HTR-8/SVneo (cell line): ENCODE measurements at places on chromosomes 6 and 20.
A peak's percentile ranks its signal among the peaks of the same experiment; 100 is the strongest.

- no peak for DNase-seq
Observed at GRCh38 chr6:66029391-66029790, 322.4 kb upstream of the EYS start.

- DNase-seq: no peak
Observed at GRCh38 chr20:46011631-46012482, 3.1 kb downstream of the MMP9 start.

GRCh38 chr6:167136376-167136775 is 13.5 kb downstream of the CCR6 start:
- DNase-seq: no peak

DNA sequence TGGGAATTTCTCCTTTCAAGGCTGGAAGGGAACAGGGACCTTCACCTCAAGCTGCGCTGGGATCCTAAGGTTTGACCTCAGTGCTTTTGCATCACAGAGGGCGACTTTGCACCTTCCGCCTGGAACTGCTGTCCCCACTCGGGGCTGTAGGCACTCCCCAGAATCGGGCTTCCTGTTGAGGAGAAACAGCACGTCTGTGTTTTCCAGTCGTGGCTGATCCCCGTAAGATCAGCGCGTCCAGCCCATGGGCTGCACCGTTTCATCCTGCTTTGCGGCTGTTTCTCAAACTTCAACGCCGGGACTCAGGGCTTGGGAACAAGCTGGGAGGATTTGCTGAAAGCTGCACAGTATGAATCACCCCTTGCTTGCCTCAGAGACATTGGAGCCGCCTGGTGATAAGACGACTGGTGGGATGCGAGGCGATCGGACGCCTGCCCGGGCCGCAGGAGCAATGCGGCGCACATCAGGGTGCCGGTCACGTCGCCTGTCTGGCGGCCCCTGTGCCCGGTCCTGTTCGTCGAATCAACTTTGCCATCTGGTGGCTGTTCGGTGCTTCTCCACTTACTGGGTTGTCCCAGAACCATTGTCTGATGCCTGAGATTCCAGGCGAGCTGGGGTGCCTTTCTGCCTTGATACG is 53.6 kb upstream of the FRMD1 start:
- no peak for DNase-seq

- no peak for DNase-seq
Observed at GRCh38 chr6:148466158-148466557, 123.5 kb downstream of the SASH1 start.

- no peak for DNase-seq
Observed at GRCh38 chr6:138206862-138207261, 11.4 kb downstream of the PBOV1 start.

- DNase-seq: no peak
Observed at GRCh38 chr20:53617791-53618489, 24.3 kb upstream of the ZNF217 start.

DNA sequence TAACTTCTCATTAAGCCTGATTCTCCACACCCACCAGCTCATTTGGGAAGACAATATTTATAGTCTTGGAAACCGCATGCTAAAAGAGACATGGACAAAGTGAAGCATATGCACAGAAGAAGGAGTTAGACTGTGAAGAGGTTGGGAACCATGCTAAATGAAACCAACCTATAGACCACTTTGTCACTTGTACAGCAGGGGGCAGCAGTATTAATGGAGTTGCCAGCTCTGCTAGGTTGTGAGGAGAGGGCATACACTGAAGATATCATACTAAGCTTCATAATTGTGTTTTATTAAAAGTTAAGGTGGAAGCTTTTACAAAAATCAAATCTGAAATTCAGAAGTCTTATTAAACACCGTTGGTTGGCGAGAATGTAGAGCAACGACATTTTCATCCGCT is 38.3 kb upstream of the HMGCLL1 start:
- no peak for DNase-seq

DNA sequence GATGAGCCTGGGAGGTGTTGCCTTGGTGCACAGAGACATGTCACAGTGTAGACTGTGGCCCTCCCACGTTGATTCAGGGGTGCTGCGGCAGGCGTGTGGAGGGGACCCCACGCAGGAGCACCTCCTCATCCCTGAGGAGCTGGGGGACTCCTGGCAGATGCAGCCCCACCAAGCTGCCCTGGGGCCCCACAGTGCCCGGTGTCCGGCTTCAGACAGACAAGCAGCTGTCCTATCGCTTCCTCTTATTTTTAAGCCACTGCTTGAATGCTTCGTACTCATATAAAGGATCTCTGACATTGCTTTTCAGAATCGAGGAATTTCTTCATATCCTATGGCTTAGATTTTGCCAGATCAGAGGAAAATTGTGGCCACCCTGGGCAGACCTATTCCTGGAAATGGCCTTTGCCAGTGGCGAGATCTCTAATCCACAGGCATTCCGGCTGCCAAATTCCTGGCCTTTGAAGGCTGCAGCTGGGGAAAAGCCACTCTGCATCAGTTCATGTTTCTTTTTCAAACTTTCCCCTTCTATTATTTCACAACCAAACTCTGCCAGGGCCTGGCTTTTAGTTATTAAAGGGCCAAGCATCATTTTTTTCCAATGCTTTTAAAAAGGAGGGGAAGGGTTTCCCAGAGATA is 337.0 kb downstream of the THBS2 start:
- DNase-seq: no peak

DNA sequence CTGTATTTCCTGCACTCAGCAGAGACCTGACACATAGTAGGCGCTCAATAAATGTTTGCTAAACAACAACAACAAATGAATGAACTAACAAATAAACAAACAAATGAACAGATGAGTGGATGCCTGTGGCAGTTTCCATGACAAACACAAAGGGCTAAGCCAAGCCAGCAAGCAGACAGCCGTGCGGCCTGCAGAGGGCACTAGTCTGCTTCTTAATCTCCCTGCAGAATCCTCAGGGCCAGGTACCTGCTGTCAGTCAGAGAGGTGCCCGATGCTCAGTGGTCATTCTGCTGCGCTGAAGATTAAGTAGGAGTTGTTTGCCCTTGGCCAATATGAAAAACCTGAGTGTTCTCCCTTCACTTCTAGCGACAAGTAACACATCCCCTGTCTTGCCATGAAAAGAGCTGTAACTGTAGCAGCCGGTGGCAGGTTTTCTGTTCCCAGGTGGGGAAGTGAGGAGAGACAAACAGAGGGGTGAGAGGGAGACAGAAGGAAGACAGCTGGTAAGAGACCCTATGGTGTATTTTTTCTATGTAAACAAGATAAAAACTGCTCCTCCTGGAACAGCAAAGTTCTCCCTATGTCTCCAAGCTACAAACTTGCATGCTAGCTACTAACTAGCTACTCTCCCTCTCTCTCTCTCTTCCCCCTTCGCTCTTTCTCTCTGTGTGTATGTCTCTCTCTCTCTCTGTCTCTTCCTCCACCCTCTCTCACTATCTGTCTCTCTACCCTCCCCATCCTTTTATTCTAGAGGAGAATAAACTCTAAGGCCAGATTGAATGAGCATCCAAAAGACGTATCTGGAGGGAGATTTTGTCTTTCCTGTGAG is at the start of gene MC3R:
Gene MC3R, plus strand, starts transcription at position 779 of the 829 bp plus-strand sequence. CDS start 112 bp downstream, outside the sequence.
- peak; percentile 83 for DNase-seq

- DNase-seq: no peak
Observed at GRCh38 chr20:35772563-35773058, 796 bp downstream of the PHF20 start.

- peak; percentile 59 for DNase-seq
Observed at GRCh38 chr6:48111143-48111506, at the start of gene PTCHD4. TSS of gene PTCHD4 (minus strand) at chr6:48111197. CDS start at chr6:48068957, 42,240 bp downstream.

- no peak for DNase-seq
Observed at GRCh38 chr6:34100788-34101187, 45.1 kb downstream of the GRM4 start.

GRCh38 chr20:3251806-3252205 is 12.8 kb upstream of the SLC4A11 start:
- DNase-seq: no peak

- DNase-seq: no peak
Observed at GRCh38 chr6:24448396-24448795, 41.0 kb downstream of the GPLD1 start.

DNA sequence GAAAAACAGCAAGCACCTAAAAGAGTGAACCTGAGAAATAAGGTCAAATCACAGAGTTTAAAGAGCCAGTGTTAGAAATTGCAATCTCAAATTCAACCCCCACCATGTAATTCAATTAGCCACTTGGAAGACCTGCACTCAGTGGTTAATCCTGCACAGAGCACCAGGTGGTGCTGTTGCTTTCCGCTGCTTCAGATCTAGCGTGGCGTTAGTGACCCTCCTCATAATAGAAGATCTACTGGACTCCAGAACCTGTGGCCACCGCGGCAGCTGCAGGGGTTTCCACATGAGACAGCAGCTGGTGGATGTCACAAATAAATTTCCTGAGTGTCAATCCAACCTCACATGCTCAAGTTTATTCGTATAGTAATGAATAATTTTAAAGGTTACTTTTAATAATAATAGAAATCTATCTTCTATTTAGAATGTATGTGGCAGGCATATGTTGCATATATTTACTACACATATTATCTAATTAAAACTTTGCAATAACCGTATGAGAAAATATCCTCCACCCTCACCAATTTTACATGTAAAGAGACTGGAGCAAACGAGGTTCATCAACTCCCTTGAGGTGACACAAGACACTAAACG is 84.4 kb downstream of the SYNE1 start:
- peak; percentile 36 for DNase-seq

DNA sequence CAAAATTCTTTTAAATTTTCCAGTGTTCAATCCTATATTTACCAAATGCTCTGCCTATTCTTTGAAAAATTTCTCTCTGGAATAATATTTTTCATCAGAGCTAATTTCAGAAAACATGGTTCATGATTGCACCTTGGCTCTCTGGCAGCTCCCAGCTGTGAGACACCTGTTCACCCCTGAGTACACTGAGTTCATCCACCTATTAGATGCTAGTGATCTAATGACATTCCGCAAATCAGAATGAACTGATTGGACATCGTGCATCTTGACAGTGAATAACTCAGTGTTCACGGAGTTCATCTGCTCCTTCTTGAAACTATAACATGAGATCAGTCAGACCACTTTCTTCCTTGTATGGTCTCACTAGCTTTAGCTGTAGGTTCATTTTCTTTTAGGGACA is 3.9 kb upstream of the SHPRH start:
- no peak for DNase-seq

DNA sequence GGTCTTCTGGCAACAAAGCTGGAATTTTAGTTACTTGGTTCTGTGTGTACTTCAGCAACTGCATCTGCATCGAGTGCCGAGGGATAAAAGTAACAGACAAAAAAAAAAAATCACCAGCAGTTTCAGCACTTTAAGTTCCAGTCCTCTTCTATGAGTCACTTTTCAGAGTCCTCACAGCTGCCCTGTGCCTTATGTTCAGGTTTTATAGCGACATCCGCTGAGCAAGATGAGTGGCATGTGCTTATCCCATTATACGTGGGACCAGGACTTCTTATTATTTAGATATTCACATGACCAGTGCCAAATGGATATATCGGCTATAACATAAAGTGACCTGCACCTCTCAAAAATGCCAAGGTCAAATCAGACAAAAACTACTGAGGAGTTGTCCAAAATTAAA is 242.9 kb downstream of the FOXA2 start:
- DNase-seq: no peak

DNA sequence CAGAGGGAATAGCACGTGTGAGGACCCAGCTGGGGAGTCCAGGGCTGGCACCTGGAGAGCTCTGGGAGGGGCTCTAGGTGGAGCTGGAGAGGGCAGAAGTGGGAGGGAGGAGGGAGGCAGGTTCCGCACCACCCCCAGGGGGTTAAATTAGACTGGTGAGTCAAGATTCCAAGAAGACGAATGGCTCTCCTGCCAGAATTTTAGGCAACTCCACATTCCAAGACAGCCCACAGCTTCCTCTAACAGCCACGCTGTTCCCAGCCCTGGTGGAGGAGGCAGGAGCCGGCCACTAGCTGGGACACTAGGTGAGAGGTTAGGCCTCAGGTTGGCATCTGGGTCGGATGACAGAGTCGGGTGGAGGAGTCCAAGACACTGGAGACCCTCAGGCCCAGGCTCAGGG is 60.2 kb downstream of the TFAP2C start:
- peak; percentile 82 for DNase-seq

DNA sequence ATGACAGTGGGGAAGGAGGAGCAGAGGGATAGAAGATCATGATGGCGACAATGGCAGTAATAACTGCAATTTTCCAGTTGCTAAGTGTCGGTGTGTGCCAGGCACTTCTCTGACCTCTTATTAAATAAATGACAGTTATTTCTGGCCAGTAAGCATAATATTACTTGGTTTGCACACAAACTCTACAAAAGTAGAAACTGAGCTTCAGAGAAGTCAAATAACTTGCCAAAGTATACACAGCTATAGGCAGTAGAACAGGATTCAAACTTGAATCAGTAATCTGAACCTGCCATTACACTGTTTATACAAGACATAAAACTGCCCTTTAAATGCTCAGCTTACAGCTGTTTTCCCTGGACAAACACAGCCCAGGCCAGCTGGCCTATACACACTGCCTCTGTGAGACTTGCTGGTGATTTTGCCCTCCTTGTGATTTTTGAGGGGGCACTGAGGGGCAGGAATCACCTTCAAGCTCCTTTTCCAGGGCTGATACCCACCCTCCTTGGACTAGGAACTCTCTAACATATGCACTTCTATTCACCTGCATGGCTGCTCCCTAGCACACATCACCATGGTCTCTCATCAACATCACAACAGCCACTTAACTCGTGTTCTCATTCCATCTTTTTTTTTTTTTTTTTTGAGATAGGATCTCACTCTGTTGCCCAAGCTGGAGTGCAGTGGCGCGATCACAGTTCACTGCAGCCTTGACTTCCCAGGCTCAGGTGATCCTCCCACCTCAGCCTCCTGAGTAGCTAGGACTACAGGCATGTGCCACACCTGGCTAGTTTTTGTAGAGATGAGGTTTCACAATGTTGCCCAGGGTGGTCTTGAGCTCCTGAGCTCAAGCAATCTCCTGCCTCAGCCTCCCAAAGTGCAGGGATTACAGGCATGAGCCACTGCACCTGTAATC is 63.6 kb downstream of the SLC23A2 start:
- no peak for DNase-seq

GRCh38 chr6:44828780-44829179 is 441.3 kb downstream of the CDC5L start:
- no peak for DNase-seq

GRCh38 chr20:60132827-60133670 is 174.8 kb downstream of the CDH26 start:
- no peak for DNase-seq

GRCh38 chr6:122753000-122753687 is 26.4 kb upstream of the FABP7 start:
- DNase-seq: no peak

GRCh38 chr20:49248879-49249665 is 28.8 kb downstream of the ZNFX1 start:
- no peak for DNase-seq

DNA sequence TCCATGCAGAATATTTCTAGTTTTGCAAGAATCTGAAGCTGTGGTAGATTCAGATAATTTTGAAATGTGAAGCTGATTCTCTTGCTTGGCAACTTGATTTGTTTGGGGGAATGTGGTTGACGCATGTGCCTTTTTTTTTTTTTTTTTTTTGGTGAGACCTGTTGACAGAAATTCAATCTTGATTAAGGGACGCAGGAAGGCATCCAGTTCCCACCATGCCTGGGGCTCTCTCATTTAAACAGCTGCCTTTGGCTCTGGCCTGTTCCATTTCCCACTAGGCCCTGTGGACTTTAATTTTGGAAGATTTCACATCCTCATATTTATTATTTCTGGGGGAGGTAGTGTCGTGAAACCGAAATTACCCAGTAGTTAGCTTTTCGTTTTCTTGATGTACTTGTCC is 8.6 kb downstream of the TPX2 start:
- no peak for DNase-seq

GRCh38 chr20:50470264-50470858 is 39.8 kb upstream of the PTPN1 start:
- DNase-seq: no peak
